ENCODE measurements at places on chromosomes 5 and 9.

- DNase-seq = no peak
These were observed 2.5 kb downstream of the F2R start for GRCh38 chr5:76718381-76718832.

DNA sequence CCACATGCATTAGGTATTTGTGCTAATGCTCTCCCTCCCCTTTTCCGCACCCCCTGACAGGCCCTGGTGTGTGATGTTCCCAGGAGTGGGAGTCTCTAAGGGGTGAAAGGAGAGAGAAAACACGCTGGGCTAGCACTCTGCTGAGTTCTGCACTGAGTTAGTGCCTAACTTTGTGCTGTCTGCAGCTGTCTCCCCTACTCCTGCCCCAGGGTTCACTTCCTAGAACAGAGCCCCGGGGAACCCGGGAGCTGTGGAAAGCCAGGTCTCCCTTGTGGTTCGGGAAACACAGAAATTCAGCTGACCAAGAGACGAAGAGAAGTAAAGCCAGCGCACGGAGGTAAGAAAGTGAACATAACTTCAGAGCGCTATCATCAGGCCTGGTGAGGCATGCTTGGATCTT is 20.7 kb upstream of the ANKRD18A start:
- DNase-seq = no peak

DNA sequence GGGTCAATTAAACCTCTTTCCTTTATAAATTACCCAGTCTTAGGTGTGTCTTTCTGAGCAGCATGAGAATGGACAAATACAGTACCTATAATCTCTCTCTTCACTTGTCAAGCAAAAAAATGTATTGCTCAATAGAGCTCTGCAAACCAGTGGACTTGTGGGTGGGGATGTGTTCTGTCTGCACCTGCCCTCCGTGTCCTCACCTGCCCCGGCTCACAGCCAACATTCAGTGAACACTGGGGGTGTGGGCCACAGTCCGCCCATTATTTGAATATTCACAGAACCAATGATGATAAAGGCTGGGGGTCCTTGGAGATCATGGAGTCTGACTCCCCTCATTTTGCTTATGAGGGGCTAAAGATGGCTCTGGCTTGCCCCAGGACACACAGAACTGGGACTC is 36.9 kb upstream of the MED27 start:
- DNase-seq = no peak

GRCh38 chr9:78443946-78444345 is 147.0 kb downstream of the PSAT1 start:
- DNase-seq = no peak

DNA sequence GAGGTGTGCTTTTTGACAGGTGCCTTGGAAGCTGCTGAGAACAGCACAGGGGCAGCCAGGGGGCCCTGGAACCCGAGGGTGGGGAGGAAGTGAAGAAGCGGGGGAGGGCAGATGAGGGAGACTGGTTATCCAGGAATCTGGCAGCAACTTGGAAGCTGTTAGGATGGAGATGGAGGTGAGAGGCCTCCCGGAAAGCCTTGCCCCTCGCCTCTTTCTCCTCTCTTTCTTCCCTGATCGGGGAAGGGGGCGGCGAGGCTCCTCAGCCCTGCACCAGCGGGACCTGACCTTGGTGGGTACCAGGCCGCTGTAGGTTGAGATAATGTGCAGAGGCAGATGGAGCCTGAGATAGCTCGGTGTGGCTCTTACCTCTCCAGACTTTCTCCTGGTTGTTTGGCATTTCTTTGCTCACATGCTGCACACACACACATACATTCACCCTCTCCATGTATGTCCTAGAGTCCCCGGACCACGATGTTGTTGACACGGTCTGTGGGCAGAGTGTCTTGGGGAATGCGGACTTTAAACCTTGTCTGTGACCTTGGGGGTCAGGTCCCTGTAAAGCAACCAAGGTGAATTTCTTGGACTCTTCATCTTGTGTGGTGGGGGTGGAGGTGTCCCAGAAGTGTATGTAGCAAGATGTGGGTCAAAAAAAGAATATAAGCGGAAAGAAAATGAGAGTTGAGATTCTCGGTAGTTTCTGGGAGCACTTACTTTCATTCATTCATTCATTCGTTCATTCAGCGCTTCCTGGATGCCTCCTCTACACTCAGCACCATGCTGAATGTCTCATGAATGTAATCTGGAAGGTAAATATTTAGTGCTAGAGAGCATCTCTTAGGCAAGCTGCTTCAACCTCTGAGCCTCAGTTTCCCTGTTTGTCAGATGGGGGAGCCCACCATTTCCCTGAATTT is 1.6 kb downstream of the WWC1 start:
- no peak for DNase-seq

GRCh38 chr5:95068289-95068910 is 216.5 kb downstream of the MCTP1 start:
- no peak for DNase-seq

DNA sequence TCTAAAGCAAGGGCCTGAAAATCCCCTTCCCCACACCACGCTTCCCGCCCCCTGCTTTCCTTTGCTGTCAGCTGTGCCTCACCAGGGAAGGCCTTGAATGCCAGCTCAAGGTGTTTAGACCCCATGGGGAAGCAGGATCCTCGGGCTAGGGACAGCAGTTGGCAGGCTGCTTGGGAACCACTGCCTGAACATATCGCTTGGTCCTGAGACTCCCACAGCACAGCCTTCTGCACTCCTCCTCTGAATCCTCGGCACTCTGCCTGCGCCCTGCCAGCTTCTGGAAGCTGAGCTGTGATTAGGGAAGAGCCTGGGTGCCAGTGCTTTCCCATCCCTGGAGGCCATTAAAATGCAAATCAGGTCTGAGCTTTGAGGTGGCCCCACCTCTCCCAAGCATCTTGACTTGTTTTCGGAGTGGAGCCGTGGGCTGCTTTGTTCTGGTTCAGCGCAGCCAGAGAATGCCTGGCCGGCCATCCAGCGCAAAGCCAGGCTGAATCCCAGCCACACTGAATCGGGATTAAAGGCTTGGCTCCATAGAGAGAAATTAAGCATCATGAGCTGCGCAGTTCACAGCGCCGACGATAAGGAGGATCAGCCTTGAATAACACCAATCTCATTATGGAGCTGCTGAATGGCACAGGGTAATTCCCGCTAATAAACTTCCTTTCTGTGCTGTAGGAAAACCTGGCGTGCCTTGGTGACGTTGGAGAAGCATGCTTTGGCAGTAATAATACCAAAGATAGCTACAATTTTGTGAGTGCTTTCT is 40.0 kb downstream of the AMBP start:
- no peak for DNase-seq

DNA sequence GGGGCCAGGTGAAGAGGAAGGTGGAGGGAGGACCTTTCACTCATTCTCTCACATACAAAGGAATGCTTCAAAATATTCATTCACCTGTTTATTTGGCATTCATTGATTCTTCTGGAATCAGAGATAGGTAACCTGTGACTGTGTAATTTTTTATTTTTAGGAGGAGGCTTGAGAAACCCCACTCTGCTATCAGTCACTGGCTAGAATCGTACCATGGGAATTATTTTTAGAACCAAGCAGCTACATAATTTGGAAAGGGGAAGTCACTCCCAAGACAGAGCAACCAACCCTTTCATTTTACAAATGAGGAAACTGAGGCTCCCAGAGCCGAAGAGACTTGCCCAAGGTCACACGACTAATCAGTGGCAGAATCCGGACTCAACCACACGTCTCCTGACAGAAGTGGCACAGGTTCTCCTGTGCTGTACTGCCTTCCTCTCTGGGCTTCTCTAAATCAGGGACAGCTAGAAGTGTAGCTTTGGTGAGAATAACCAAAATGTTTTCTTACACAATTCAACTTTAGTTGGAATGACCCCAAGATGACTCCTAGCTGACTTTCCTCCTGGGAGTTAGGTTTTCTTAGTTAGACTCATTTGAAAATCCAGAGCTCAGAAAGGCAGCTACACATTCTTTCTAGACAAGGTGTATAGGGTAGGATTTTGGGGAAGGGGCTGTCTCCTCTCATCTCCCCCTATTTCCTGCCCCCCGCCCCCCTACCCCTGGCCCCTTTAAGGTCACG is 264.3 kb upstream of the PANK3 start:
- no peak for DNase-seq

- no peak for DNase-seq
These were observed 601.5 kb downstream of the ACTL7B start for GRCh38 chr9:108254236-108254635.

DNA sequence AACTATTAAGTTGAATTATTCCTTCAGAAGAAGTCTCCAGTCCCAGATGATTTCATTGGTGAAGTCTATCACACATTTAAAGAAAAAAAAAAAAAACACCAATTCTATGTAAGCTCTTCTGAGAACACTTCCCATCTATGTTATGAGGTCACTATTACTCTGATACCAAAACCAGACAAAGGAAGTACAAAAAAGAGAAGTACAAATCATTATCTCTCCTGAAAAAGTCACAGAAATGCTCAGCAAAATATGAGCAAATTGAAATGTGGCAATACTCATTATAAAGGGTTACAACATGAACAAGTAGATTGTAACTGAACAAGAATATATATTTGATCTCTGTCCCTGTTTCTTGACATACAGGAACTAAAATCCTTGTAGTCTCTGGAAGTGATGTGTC is 280.4 kb downstream of the TLE1 start:
- no peak for DNase-seq

DNA sequence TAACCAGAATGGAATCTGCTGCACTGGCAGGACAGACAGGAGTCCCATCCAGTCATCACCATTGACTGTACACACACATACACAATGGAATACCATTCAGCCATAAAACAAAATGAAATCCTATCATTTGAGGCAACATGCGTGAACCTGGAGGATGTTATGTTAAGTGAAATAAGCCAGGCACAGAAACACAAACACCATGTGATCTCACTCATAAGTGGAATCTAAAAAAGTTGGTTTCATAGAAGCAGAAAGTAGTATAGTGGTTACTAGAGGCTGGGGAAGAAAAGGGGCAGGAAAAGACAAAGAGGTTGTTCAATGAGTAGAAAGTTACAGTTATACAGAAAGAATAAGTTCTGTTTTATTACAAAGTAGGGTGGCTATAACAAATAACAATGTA is 884.0 kb upstream of the ACO1 start:
- DNase-seq = no peak

DNA sequence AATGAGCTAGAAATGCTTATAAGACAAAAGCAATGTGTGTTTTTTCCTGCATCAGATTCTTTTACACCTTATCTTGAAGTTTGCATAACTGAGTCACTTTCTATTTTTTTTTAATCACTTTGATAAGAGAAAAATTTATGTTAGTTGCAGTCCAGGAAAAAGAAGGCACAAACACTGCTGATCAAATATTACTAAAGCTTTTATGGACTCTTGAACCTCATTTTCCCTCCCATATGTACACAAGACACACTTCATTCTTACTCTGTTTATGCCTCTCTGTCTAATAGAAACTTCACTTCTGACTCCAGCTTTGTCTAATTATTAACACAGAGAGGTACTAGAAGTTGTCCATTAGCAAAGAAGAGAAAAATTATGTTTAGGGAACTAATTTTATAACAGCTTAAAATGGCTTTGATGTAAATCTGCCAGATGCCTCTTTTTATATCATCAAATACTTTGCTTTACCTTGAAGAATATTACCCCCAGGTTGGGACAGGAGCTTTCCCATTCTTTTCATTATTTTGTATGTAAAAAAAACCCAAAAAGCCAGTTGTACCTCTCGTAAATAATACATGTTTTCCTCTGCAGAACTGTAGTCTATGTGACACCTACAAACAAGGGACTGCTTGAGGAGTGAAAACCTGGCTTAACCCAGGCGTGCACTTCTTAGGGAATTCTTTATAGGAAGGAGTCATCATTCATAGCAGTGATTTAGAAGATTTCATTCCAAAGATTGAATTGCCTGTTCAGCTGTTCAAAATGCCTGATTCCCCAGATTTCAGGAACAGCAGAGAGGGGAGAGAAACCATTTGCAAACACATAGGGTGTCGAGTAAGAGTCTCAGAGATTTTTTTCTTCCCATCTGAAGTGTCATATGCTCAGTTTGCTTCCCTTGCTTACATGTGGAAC is 72.6 kb downstream of the DAPK1 start:
- no peak for DNase-seq

DNA sequence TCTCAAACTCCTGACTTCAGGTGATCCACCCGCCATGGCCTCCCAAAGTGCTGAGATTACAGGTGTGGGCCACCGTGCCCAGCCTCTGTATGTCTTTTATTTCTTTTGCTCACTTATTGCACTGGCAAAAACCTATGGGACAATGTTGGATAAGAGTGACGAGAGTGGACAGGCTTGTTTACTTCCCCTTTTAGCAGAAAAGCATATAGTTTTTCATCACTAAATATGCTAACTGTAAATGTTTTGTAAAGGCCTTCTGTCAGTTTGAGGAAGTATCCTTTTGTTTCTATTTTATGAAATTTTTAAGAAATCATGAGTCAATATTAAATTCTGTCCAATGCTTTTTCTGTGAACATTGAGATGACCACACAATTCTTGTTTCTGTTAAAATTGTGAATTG is 103.3 kb downstream of the AUH start:
- DNase-seq = no peak

DNA sequence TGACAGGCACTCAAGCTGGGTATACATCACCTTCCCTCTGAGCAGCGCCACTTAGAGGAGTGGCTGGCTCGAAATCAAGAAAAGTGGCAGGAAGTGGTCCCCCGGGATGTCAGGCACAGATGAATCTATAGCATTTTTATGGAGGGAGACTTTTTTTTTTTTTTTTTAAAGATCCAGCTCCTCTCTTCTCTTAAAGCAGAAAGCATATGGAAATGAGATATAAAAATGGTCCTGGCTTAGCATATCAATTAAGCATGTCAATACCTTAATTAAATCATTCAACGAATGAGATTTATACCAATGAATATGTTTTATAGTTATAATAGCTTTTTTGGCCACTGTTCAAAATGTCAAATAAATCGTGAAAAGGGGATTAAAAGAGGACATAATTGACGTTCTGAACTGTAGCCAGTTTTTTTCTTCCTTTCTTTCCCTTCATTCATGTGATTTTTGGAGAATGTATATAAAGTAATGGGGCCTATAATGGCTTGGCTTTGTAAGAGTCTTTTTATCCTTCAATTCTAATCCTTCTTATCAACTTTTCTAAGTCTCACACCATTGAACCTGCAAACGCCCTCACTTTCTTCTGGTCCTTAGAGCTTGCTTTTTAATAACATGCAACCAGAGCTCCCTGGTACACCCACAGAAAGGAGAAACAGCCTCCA is 319.2 kb upstream of the PANK3 start:
- no peak for DNase-seq

DNA sequence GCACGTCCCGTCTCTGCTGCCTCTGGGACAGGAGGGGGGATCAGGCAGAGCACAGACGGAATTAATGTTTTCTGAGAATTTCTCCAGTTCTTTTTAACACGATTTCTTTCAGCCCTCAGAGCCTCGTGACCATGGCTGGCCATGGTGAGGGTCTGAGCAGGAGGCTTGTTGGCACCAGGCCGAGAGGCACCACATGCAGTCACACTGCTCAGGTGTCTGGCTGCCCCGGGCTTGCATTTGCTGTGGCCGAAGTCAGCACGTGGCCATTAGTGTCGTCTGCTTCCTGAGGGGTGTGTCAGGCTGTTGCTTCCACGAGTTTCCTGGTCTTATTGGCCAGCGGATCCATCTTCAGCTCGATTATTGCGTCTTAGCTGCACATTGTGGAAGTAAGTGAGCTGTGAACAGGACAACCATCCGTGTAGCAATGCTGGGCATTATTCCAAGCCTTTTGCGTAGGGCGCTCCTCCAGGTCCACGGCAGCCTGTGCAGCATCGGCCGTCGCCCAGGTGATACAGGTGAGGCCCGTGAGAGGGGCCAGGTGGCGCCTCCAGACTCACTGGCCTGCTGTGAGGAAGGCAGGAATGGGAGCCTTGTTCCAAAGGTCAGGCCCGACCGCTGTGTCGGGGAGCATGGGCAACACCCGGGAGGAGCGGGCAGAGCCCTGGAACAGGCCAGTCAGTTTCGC is 114.2 kb upstream of the CACNA1B start:
- no peak for DNase-seq

Data from stimulated activated CD8-positive, alpha-beta memory T cell treated with anti-CD3 and anti-CD28 coated beads, Interleukin-2, amount 100 ng/mL, for 1 hour (primary cell).